ENCODE measurements at places on chromosomes 7 and 10.

DNA sequence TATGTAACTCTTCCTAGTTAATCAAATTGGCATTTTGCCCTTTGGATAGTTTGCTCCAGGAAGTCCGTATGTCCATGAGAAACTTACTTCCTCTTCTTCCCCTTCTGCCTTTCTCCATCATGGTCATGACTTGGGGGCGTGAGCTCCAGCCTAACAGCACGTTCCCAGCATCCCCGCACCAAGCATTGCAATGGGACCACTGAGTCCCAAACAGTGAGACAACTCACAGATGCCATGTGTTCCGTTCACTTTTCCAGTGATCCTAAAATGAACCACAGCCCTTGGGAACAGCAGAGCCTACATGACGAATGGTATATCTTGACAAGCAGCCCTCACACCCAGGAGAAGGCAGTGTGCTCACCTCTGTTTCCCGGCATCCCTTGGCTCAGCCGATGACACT lies 10.7 kb downstream of the BTBD16 start:
- DNase-seq: no peak

DNA sequence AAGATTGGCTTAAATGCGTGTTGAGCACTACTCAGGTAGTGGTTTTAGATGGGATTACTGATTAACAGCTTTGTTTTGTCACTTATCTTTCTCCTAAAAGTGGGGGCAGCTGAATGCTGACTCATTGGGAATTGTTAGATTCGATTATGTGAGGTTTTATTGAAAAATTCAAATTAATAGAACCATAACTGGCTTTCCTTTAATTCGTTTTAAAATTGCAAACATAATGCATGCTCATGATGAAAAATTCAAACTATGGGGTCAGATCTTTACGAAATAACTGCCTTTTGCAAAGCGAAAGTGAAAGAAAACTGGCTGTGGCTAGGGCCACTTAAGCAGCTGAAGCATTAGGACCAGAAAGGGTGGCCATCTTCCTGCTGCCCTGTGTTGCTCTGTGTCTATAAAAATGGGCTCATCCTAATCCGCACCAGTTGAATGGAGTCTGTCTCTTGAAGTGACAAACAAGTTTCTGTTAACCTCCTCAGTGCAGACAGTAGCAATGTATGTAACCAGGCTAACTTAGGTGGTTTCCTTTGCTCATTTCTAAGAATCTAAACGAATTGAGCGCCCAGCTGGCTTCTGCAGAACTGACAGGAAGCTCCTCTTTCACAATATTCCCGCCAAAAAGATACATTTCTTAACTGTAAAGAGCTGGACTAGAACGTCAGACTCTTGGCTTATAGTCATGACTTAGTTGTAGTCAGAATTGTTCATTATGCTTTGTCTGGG lies 27.8 kb downstream of the DENND10 start:
- DNase-seq: peak; percentile 48

GRCh38 chr7:140056431-140057142 lies 6.2 kb downstream of the PARP12 start:
- DNase-seq: no peak

GRCh38 chr10:64558094-64558835 lies 1037.1 kb downstream of the REEP3 start:
- DNase-seq: no peak

GRCh38 chr10:29795850-29796249 lies 161.1 kb upstream of the SVIL start:
- DNase-seq: peak; percentile 68

DNA sequence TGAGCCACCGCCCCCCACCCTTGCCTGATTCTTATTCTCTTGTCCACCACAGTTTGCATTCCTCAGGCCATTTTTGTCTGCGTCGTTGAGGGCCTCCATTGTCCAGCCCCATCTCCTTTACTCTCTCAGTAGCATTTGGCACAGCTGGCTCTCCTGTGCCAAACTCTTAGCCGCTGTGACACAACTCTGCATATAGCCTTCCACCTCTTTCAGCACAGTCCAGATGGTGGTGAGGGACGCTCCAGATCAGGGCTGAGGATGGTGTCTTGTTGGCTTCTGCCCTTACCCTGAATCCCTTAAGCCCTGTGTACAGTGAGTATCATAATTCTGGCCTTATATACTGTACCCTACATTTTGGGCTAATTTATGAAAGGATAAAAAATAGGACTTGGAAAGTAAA lies 45.6 kb downstream of the BMPR1A start:
- no peak for DNase-seq

DNA sequence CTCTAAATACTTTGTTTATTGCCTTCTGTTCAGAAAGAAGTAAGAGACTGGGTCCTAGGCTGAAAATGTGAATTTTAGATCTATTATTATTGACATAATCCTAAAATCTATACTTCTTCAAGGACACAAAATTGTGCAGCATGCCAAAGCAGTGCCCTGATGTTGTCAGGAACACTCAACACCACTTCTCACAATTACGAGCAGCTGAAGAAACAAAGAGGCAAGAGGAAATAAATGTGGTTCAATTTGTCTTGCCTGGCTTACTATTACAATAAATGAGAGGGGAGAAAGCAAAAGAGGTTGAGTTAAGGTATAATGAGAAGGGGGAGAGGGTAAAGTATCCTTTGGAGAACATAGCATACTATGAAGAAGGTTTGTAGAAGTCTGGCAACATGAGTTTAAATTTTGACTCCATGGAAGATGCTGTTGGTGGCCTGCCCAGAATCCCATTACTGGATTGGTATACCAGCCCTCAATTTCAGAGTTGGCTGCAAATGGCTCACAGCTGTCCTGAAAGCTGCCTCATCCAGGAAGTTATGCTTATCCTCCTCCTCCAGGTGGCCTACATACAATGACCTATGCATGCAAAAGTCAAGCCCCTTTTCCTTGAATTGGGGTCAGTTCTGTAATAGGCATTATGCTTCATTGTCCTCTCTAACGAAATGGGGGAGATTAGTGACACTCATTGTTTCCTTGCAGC lies 274.6 kb upstream of the SMIM30 start:
- no peak for DNase-seq

DNA sequence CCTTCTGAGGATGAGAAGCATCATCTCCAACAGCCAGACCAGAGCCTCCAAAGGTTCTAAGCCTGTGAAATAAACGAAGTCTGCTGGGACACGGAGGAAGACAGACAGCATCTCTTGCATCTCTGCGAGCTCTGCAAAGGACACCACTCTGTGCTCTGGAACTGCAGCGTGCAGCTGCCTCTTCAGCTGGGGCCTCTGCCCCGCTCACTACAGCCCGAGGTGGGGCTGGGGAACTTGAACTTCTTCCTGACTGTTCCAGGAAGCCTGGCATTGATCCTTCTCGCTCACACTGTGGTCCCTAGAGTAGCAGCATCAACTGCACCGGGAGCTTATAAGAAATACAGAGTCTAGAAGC lies 163.3 kb downstream of the USP6NL start:
- no peak for DNase-seq

DNA sequence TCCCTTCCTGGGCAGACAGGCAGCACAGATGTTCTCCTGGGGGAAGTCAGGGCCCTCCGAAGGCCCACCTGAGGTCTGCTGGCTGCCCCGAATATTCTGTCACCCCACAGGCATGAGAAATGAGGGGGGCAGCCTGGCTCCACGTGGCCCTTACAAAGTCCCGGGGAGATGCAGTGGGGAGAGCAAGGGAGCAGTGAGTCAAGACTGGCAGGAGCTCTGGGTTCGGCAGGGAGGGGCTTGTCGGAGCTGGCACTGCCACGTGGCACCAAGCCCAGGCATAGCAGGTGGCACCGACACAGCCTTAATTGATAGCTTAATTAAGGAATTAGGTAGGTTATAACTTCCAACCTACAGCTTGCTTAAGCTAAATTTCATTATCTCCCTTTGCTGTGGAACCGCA lies 163.9 kb downstream of the USP6NL start:
- DNase-seq: no peak

DNA sequence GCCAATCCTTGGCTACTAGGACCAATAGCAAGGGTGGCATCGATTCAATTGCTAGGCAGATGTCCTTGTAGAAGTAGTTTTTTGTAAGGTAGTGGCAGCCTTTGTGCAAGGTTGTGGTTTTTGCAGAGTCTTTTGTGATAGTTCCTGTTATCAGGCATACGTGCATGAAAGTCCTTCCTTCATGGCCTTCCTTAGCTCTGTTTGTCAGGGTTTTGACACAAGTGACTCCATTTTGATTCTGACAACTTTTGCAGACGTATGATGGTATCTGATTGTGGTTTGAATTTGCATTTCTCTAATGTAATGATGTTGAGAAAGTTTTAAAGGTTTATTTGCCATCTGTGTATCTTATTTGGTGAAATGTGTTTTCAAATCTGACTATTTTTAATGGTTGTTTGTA lies 71.8 kb upstream of the SYPL1 start:
- DNase-seq: no peak

DNA sequence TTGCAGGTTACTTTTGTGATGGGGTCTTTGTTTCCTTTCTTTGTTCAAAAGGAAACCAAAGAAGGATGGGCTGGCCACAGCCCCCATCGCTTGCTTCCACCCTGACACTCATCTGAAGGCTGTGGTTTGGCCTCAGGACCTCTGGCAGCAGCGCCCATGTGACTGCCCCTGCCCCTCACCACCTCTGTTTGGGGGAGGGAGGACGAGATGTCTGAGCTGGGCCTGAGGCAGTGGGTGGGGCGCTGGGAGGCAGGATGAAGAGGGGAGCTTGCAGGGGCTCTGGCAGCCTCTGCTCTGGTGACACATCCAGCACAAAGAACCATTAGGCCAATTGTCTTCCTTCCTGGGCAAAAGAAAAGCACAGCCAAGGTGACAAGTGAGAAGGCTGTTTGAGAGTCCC lies 15.9 kb upstream of the CHST15 start:
- no peak for DNase-seq

DNA sequence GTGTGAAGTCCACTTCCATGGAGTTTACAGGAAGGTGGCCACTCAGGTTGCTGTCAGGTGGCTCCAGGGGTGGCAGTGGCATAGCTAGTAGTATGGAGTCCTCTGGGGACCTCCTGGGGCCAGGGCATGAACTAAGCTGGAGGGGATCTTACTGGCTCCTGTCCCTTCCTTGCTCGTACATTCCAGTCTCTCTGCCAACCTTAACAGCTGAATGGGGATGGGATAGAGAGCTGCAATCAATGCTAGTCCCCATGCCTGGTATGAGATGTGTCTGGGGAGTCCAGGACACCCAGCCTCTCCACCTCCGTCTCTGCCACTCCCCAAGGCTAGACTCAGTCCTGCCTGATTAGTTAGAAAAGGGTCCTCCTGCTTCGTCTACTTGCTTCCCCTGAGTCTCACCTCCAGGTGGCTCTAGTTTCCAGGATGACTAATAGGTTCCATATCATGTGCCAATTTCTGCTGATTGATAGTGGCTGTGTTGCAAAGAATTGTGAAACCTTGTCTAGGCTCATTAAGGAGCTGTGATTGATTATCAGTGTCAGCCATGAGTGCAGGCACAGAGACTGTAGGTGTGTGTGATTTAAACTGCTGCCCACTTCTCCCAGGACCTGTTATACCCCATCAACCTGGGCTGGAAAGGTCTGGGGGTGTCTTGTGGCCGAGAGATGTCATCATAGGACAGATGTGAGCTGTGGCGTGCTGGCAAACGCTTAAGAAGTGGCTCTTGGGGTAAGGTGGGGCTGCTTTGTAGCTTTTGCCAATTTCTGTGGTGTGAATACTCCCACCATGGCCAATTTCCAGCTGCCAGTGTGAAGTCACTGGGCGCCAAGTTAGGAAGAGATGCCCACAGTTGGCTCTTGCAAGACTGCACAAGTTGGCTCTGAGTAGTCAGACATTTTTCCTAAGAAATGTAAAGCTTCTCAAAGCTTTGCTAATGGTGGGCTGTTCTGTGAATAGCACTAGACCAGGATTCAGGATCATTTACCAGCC lies 59.8 kb downstream of the COL13A1 start:
- DNase-seq: peak; percentile 79

DNA sequence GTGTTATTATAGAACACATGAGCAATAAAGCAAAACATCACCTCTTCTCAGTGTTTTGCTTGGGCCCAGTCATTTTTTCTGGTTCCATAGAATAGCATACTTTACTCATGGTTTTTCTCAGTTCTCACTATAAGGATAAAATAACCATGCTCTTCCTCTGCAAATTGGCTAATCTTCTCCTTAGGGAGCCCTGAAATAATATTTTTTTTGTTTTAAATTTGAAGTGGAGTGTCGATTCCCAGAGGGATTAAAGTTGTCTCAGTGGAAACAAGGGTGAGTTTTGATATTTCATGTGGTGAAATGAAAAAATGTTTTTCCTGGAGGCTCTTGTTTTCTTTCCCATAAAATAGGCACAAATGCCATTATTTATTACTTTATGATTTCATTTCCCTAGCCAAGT lies 127.3 kb downstream of the NOC3L start:
- no peak for DNase-seq

GRCh38 chr7:147106746-147107145 lies 990.1 kb downstream of the CNTNAP2 start:
- DNase-seq: no peak

DNA sequence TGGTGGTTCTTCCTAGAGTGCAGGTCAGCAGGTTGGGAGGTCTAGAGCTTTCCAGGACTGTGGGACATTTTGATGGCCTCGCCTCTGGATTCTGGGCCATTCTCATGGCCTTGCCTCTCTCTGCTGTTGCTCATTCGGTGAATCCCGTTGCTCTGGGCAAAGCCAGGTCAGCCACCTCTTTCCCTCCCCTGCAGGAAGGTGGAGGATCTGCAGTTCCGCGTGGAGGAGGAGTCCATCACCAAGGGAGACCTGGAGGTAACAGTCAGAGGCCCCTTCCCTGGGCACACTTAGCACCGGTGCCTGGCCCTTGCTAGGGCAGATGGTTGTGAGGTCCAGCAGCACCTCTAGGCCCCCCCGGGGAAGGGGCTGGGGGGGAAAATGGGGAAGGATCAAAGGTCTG lies 74.9 kb downstream of the CLIP2 start:
- DNase-seq: peak; percentile 17

- no peak for DNase-seq
These were observed 242.6 kb upstream of the HGF start for GRCh38 chr7:82012453-82012852.

- DNase-seq: no peak
These were observed 188.0 kb downstream of the KCND2 start for GRCh38 chr7:120460949-120461348.

DNA sequence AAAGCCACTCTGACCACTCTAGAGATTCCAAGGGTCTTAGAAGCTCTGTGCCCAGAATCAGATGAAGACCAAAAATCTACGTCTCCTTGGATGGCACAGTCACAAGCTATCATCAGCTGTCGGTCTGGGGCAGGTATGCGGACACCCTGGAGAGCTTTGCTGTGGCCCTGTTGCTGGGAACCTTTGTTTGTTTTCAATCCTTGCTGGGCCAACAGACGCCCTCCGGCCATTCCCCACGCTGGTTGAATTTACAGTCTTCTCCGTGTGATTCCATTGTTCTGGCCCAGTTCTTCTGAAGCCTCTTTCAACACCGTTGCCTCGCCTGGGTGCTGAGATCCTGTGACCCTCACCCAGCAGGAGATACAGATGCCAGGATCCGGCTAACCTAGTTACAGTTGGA lies 149.4 kb upstream of the PFKP start:
- no peak for DNase-seq
